ENCODE measurements at places on chromosomes 7 and 10.

- no peak for DNase-seq
Measured at GRCh38 chr7:7136466-7137381, 45.6 kb upstream of the C1GALT1 start.

DNA sequence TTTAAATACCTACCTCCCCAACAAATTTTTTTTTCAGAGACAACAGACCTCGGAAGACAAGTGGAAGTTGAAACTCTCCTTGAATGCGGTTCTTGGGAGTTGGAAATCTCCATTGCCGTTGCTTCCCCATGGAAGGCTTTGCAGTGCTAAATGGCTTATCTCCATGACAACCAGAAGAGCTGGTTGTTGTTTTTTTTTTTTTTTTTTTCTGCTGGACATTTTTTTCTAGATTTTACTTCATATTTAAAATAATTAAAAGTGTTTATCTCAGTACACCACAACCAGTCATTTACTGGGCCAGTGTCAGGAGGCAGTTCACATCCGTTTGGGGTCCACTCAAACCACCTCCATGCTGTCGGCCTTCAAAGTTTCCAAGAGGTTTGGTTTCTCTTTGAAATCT is 348.5 kb upstream of the PRKCQ start:
- no peak for DNase-seq

GRCh38 chr10:63627881-63628296 is 106.7 kb downstream of the REEP3 start:
- DNase-seq: no peak

- no peak for DNase-seq
Measured at GRCh38 chr10:4953405-4953804, 9.8 kb upstream of the AKR1C1 start.
